ENCODE measurements at places on chromosomes 2 and 18.

GRCh38 chr18:41992703-41993102 is 37.7 kb downstream of the PIK3C3 start:
- no peak for DNase-seq

GRCh38 chr2:236036045-236036444 is 132.1 kb downstream of the GBX2 start:
- no peak for DNase-seq

- DNase-seq = no peak
Measured at GRCh38 chr2:121804340-121804739, 48.9 kb downstream of the TSN start.

DNA sequence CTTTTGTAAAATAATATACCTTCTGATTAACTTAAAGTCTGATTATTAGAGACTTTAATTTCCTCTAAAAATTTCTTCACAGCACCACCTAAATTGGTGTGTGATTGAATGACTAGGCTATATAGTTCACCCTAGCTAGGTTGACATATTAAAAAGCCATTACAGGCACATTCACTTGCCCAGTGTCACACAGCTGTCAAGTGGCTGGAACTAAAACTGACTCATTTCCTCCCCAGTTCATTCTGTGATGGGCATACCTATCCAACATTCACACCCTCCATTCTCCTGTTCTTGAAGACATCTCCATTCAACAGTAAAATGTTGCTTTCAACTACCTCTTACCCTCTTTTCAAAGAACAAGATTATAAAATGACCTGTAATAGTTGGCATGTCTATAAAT is 334.5 kb downstream of the ARHGAP15 start:
- no peak for DNase-seq

- no peak for DNase-seq
Measured at GRCh38 chr2:45373534-45373933, 237.5 kb downstream of the SRBD1 start.

DNA sequence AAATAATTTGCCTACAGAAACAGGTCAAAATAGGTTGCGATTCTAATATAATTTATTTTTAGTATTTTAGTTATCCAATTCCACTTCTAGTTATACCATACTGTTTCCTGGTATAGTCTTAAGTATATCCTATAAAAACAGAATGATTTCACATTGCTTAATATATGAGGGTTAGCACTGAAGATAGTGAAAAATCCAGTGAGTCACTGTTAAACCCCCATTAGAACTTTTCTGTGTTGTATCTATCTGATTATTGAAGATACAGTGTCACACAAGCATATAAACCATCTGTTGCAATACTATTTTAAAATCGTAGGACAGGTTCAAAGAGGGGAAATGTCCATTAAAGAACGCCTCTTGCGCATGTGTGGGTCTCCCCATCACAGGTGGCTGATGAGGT is 110.0 kb downstream of the FEZ2 start:
- DNase-seq = no peak

GRCh38 chr2:238700117-238700457 is 147.8 kb upstream of the TWIST2 start:
- no peak for DNase-seq

- DNase-seq = no peak
Measured at GRCh38 chr18:36798738-36799473, 29.9 kb downstream of the TPGS2 start.

- DNase-seq = peak; percentile 75
Measured at GRCh38 chr18:48777026-48777743, 173.6 kb downstream of the SMAD7 start.

DNA sequence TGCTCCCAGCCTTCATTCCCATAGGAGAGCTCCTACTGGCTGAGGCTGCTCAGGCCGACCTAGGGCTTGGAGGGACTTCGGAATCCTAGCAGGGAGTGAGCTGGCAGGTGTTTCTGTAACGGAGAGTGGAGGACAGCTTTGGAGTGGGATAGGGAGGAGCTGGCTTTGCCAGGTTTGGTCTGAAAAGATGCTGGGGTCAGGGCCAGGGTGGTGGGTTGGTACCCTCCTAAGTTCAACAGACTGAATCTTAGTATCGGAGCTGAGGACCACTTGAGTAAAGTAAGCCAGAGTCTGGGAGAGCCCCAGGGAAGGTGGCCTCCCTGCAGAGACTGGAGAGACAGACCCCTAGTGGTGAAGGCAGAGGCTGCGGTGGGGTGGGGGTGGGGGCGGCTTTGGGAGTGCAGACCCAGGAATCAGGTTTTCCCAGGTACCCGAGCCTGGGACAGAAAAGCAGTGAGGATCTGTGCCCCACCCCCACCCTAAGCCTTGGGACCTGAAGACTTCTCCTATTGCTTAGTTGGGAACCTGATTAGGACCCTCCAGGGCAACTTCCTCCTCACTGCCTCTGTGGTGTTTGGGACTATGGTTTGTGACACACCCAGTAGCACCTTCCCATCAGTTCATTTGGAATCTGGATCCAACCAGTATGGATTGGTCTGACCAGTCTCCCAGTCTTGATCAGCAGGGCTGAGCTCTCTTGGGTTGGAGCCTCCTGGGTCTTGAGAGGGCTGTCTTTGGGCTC is 3.0 kb downstream of the CNNM4 start:
- DNase-seq = no peak

GRCh38 chr2:151670846-151671597 is 63.3 kb downstream of the NEB start:
- DNase-seq = no peak

DNA sequence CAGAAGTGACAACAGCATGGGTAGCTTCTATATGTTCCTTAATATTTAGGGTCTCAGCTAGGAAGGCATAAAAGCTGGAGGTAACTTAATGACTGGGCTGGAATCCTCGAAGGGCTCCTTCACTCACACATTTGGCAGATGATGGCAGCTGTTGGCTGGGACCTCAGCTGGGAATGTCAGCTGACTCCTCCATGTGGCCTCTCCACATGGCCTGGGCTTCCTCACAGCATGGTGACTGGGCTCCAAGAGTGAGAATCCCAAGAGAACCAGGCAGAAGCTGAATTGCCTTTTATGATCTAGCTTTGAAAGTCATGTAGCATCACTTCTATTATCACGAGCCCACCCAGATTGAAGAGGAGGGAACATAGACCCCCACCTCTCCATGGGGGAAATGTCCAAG is 54.9 kb downstream of the TET3 start:
- no peak for DNase-seq

- DNase-seq = no peak
Measured at GRCh38 chr18:55841314-55841713, 253.3 kb upstream of the TCF4 start.

DNA sequence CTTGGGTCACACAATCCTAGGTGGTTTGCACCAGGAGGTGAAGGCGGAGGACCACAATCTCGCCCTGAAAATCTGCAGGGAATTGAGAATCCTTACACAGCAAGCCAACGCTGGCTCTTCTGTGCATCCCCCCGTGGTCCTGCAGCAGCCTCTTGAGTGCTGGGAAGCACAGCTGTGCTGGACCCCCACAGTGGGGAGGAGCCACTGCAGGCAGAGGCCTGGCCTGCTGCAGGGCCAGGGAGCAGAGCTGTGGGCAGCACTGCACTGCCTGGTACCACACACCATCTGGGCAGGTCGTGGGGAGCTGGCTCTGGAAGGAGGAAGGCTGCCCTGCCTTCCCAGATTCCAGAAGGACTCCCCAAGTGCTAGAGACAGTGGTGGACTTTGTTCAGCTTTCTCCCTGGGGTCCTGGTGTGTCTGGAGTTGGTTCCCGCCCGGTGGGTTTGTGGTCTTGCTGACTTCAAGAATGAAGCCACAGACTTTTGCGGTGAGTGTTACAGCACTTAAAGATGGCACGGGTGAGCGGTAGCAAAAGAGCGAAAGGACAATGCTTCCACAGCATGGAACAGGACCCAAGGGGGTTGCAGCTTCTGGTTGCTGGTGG is 106.3 kb downstream of the FAM168B start:
- DNase-seq = no peak

GRCh38 chr2:239876271-239876947 is 148.7 kb downstream of the NDUFA10 start:
- DNase-seq = no peak

- DNase-seq = no peak
Measured at GRCh38 chr2:102660574-102660973, 41.2 kb downstream of the SLC9A2 start.

DNA sequence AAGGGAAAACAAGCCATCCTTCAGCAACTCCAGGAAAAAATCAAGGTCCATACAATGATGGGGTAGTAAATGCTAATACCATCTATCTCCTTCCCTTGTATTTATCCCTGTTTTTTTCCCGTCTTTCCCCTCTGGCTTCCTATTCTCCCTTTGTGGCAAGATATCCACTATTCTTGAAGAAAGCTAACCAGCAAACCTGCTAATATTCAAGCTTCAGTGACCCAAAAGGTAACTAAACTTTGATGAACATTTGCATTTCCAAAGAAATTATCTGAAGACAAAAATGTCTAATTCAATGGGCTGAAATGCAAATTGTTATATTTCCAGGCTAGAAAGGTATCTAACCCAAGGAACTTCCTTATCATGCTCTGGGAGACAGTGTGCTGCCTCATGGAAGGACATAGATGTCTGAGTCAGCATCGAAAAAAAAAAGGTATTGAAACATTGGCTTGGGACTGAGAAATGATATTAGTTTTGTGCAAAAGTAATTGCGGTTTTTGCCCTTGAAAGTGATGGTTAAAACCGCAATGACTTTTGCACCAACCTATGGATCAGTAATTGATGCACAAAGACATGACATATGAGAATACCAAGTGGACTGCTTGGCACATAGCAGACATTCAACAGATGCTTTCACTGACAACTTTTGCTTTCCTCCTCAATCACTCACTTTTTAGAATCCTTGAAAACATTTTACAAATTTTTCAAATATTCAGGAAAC is 63.7 kb upstream of the HNMT start:
- DNase-seq = no peak

DNA sequence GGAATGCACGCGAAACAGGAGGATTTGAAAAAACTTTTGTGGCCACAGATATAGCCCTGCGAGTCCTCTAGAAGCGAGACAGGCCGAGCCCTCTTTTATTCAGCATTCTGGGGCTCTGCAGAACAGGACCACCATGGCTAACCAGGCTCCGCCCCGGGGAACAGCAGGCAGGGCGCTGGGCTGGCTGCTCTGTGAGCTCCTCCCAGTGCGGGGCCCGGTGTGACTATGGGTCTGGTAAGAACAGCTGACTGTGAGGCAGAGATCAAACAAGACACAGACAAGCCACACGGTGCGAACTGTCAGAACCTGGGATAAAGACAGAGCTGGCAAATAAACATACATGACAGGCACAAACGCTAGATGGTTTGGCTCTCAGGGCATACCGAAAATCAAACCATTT is 15.5 kb downstream of the PXDN start:
- DNase-seq = no peak

DNA sequence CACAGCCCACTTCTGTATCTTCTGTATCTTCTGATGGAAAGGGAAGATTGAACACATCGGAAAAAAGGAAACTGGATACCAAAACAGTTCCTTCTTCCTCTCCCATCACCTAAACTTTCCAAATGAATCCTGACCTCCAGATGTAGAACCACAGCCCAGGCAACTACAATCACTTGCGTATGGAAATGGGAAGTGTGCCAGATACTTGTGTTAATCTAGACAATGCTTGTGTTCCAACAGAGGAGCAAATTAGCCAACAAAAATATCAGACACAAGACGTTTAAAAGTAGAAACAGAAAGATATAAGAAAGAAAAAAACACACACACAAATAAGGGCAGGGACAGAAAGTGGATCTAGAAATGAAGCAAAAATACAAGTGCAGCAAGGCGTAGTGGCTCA is 31.4 kb upstream of the DUSP2 start:
- DNase-seq = no peak

GRCh38 chr2:3160751-3161330 is 216.8 kb downstream of the EIPR1 start:
- no peak for DNase-seq

GRCh38 chr18:668260-668659 is 10.8 kb downstream of the TYMS start:
- no peak for DNase-seq

DNA sequence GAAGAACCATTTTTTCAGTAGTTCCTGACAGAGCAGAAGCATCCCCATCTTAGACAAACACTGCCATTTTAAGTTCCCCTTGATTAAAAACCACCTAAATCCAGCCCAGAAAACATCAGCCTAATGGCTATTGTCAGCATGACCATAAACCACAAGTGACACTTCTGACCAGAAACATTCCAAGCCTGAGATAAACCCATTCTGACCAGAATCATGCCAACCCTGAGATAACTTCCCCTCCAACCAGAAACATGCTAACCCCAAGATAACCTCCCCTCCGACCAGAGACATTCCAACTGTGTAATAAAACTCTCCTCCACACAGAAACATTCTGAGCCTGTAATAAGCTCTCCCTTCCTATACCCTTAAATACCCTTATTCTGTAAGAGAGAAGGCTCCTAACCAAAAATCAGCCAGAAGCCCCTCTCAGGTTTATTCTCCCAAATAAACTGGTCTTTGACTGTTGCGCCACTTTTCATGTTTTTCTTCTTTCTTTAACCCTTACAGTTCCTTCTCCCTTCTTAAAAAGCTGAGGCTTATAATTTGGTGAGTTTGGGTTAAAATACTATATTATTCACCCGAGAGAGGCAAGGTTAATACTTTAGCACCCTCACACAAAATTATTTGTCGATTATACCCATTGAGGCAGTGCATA is 149.7 kb downstream of the HNMT start:
- no peak for DNase-seq

DNA sequence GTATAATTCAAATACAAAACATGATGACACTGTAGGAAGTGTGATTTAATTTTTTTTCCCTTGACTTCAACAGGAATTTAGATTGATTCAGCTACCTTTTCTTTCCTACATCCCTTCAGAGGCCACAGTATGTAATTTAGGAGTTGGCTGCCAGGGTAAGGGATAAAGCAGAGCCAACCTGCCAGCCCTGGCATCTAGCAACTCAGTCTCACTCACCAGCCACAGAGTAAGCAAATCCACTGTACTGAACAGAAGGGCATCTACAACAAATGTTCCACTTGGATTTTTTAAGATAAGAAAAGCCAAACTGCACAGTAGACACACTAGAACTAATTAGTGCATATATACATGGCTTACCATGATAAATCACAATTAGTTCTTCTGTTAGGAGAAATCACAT is 54.3 kb upstream of the PEX13 start:
- DNase-seq = no peak

- no peak for DNase-seq
Measured at GRCh38 chr2:100233061-100233460, 89.2 kb downstream of the LONRF2 start.

GRCh38 chr2:71618327-71619113 is 165.2 kb downstream of the DYSF start:
- no peak for DNase-seq

DNA sequence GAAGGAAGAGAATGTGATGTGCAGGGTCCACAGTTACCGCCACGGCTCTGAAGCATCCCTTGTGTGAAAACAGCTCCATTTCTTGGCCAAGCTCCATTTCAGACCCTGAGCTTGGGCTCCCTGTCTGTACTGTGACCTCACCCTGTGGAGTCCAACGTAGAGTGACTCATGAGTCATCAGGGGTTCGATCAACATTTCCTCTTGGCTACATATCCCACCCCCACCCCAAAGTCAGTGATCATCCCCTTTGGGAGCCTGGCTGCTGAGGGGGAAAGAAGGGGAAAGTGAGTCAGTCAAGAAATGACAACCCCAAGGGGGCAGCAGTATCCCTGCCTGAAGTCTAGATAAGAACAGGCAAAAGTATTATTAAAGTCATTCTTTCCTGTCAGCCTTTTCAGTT is 62.2 kb downstream of the PAPOLG start:
- no peak for DNase-seq

GRCh38 chr18:4107049-4107467 is 348.0 kb downstream of the DLGAP1 start:
- DNase-seq = no peak

- DNase-seq = no peak
Measured at GRCh38 chr18:76453932-76454331, 41.1 kb downstream of the ZNF516 start.
